ENCODE measurements at places on chromosomes 5 and 9.

- DNase-seq, result no peak
These were observed 58.6 kb downstream of the LNPEP start for GRCh38 chr5:96994493-96994892.

DNA sequence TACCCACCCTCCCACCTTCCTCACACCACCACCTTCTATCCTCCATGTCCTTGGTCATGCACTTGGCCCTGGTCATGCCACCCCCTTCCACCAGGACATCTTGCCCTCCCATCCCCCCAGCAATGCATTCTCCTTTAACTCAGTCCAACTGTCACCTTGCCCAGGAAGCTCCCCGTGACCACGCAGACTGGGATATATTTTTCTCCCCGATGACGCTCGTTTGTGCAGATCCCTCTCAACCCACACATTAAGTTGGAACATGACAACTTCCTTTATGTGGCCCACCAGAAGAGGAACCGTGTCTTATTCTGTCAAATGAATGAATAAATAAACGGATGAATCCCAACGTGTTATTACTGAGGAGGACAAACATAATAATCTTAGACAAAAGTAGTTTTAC, 82.8 kb upstream of the TAS2R1 start:
- DNase-seq, result no peak

- DNase-seq, result no peak
These were observed 808 bp downstream of the SPOCK1 start for GRCh38 chr5:137498301-137498735.

DNA sequence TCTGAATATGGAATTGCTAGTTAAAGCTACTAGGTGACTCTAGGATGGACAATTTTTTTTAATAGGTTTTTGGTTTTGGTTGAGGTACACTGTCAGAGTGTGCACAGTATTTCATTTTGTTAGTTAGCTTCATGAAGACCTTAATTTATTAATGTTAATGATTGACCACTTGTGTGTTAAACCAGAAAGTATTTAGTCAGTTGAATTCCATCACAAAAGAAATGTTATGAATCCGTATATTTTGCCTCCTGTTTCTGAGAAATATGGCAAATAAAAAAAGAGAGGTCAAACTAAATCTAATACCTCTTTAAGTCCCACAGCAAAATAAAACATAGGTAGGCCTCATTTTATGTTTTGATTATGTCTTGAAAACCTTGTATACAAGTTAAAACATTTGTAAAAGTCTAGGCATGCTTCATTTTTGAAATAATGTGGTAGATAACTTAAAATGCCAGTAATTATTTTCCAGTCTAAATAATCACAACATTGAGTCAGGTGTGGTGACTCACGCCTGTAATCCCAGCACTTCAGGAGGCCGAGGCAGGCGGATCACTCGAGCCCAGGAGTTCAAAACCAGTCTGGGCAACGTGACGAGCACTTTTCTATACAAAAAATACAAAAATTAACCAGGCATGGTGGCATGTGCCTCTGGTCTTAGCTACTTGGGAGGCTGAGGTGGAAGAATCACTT, 50.8 kb downstream of the ITGA1 start:
- no peak for DNase-seq

GRCh38 chr5:143511736-143512135, 108.2 kb upstream of the NR3C1 start:
- DNase-seq, result no peak

DNA sequence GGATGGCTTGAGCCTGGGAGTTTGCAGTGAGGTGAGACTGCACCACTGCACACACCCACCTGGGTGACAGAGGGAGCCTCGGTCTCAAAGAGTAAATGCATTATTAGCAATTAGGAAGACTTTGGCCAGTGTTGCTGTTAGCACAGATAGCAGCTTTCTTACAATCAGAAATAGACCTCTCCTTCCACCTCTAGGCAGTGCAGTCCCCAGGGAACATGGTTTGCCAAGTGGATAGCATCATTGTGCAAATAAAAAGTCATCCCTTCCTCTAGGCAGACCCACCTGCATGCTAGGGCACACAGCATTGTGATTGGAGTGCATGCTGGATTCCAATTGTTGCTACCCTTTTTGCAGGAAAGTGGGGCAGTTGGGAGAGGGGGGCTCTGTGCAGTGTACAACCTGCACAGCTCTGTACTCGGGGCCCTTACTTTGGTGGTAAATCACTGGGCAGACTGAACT, 77.9 kb upstream of the KLF9 start:
- DNase-seq, result no peak

DNA sequence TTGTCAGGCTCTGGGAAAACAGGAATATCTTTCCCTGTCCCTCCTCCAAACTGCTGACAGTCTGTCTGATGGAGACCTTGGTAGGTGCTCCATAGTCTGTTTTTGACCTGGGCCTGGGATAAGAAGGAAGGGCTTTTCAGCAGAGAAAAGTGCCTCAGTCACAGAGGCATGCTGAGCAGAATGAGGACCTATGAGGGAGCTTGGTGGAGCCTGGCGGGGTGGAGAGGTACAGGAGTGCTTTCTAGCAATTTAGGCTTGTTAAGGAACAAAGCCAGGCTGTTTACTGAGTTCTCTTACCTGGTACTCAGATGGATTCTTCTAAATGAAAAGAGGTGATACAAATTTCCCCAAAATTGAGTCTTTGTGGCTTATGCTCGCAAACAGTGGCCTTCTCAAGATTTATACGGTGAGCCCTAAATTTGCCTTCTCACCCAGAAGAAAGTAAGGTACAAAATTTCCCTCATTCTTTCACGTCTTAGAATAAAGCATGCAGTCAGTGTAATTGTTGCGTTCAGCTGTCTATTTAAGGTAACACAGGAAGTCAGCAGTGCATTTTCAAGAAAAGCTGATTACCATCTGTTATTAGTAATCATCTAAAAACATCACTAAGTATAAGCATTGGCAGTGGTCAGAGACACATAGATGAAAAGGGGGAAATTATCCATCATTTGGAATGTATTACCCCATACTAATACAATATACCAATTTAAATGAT, 28.6 kb upstream of the IL13 start:
- no peak for DNase-seq

DNA sequence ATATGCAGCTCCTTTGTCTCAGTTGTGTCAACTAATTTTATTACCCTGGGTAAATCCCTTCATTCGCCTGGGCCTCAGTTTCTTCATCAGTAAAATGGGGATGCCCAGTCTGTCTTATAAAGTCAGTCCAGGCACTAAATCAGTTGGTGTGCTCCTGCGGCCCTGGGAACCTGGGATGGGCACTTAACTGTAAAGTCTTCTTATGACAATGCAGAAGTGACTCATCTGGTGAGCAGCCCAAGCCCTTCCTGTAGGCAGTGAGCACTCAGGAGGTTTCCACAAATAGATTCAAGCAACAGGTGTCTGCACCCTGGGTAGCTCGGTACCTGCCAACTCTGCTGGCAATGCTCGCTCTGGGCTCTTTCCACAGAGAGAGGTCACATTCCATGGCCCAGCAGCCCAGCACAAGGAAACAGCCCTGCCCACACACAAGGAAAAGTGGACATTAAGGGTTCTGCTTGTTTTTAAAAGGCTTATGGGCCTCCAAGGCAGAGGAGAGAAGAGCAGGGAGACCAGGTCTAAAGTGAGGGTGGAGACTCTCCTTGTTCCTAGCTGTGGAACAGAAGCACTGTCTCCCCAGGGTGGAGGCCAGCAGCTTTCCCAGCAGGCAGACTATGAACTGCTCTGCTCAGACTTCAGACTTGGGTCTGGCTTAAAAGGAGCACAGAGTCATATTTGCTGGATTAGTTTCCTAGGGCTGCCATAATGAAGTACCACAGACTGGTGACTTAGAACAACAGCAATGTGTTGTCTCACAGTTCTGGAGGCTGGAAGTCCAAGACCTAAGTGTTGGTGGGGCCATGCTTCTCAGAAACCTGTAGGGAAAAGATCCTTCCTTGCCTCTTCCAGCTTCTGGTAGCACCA, 89.7 kb upstream of the ADRA1B start:
- no peak for DNase-seq
